CD14-positive monocyte (primary cell): ENCODE measurements at places on chromosomes 11 and 22.

- DNase-seq, result no peak
These were observed 30.6 kb downstream of the ARVCF start for GRCh38 chr22:19986011-19986409.

GRCh38 chr11:4491878-4492606 lies 9.6 kb downstream of the OR52K1 start:
- DNase-seq, result peak; percentile 39

DNA sequence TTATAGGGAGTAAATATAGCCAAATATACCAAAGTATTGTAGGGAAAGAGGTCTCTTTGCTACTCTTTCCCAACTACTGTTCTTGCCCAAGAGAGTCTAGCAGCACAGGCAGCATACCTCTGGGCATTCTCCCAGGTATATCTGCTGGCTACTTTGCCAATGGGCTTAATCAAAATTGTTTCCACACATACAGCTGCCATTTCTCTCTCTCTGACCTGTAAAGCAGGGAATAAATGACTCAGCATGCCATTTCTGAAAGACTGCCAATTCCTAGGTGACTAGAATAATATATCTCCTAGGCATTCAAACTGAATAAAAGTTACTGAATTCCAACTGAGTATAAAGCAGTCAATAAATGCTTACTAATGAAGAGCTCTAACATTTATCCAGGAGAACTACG lies 44.6 kb downstream of the RDX start:
- no peak for DNase-seq

- no peak for DNase-seq
These were observed 30.7 kb downstream of the KRTAP5-5 start for GRCh38 chr11:1660111-1660867.

DNA sequence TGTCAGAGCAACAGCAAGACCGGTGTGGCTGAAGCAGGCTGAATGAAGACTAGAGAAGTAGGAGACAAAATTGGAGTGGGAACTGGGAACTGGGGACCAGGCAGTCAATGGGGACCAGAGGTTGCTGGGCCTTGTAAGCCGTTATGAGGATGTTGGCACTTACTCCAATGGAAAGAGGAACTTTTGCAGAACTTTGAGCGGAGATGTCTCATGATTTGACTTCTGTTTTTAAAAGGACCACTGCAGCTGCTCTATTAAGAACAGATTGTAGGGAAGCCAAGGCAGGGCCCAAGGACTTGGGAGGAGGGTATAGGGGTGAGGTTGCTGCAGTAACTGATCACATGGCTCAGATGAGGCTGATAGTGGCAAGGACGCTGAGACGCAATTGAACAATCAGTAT lies 34.2 kb downstream of the IL18 start:
- DNase-seq, result peak; percentile 73

DNA sequence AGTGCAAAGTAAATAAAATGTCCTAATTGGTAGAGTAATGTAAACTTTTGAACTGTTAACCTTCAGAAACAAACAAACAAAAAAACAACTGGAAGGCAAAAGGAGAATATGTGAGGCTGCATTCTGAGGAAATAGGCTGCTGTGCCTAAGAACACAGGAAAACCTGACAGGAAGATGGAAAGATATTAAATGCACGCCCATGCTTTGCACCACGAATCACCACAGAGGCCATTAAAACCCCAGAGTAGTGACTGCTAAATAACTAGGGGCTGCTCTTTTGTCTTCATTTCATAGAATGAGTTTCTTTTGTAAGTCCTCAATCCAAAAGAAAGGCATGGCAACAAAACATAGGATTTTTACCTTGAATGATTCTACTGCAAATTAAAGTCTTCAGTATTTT lies 436.0 kb downstream of the RAB38 start:
- DNase-seq, result no peak

GRCh38 chr11:117704395-117705100 lies 92.5 kb downstream of the DSCAML1 start:
- no peak for DNase-seq

- no peak for DNase-seq
These were observed 74.2 kb downstream of the MYO7A start for GRCh38 chr11:77201991-77202841.

DNA sequence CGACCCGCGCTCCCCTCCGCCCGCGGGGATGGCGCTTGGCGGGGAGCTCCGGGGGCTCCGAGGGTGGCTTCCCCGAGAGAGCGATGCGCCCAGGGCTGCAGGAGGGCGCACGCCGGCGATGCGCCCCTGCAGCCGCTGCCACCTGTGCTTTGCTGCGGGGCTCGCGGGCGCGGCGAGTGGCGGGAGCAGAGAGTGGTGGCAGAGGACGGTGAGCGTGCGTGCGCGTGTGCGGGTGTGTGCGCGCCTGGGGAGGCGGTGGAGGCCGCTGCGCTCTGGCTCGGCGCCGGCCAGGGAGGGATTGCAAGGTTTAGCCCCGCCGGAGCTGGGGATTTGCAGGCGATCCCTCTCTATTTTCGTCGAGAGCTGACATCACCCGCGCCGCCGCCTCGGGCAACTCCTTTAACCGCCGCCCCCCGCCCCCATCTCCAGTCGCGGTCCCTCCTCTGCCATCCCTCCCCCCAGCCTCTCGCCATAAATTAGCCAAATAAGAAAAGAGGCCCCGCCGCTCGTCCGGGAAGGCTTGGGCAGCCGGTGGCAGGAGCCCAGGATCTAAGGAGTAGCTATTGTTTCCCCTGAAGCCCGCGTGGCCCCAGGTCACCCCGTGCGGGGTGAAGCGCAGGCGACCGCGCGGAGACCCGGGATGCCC lies at the start of gene SLC1A2:
Gene SLC1A2 (minus strand): TSS at position 375 of the 646 bp plus-strand sequence. CDS start 592 bp downstream, outside the sequence.
- DNase-seq, result no peak

GRCh38 chr11:15374418-15374817 lies 259.7 kb downstream of the INSC start:
- DNase-seq, result no peak

- DNase-seq, result no peak
These were observed 29.0 kb downstream of the FBLN1 start for GRCh38 chr22:45531441-45532234.

DNA sequence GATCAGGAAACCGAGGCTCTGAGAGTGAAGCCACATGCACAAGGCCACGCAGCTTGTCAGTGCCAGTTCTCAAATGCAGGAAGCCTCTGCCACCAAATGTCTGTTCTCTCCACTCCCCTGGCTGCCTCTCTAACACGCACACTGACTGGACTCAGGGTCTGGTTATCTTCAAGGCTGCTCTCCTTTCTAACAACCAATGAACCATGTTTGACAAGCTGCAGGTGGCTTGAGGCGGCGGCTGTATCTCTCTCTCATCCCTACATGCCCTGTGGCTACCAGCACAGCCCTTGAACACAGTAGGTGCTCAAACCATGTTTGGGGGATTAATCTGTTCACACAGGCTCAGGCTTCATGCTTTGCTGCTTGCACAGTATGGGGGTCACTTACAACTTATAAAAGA lies 23.7 kb downstream of the MFNG start:
- no peak for DNase-seq

- no peak for DNase-seq
These were observed 10.9 kb downstream of the FADS3 start for GRCh38 chr11:61880454-61880853.

DNA sequence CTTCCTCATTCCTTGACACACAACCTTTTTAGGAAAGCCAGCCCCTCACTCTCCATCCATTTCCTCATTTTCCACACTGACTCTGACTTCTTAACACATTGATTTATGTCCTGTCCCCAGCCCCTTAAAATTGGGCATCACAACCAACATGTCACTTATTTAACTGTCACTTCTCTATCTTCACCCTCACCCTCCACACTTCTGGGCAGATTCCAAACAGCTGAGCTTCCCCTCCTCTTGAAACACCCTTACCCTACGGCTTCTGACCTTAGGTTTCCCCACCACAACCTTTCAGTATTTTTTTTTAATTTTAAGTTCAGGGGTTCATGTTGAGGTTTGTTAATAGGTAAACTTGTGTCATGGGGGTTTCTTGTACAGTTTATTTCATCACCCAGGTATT lies 696.3 kb downstream of the DLG2 start:
- DNase-seq, result no peak

- DNase-seq, result no peak
These were observed 99.5 kb downstream of the ZNF280B start for GRCh38 chr22:22408731-22409696.

- no peak for DNase-seq
These were observed 10.8 kb upstream of the WEE1 start for GRCh38 chr11:9562716-9563115.

DNA sequence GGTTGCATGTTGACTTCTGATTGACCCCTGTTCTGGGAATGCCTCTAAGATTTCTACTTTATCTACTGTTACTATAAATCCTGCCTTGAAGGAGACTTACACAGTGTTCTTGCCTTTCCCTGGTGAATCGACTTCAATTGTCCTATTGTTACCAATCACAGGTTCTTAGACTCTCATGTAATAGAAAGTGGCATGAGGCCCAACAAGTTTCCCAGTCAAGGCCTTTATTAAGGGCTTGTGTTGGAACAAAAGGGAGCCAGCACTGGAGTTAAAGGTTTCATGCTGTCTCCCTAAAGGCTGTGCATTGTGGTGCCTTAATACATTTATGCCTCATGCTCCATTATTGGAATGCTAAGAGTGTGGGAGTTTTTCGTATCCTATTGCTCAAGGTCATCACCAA lies 23.3 kb downstream of the MS4A2 start:
- DNase-seq, result no peak

DNA sequence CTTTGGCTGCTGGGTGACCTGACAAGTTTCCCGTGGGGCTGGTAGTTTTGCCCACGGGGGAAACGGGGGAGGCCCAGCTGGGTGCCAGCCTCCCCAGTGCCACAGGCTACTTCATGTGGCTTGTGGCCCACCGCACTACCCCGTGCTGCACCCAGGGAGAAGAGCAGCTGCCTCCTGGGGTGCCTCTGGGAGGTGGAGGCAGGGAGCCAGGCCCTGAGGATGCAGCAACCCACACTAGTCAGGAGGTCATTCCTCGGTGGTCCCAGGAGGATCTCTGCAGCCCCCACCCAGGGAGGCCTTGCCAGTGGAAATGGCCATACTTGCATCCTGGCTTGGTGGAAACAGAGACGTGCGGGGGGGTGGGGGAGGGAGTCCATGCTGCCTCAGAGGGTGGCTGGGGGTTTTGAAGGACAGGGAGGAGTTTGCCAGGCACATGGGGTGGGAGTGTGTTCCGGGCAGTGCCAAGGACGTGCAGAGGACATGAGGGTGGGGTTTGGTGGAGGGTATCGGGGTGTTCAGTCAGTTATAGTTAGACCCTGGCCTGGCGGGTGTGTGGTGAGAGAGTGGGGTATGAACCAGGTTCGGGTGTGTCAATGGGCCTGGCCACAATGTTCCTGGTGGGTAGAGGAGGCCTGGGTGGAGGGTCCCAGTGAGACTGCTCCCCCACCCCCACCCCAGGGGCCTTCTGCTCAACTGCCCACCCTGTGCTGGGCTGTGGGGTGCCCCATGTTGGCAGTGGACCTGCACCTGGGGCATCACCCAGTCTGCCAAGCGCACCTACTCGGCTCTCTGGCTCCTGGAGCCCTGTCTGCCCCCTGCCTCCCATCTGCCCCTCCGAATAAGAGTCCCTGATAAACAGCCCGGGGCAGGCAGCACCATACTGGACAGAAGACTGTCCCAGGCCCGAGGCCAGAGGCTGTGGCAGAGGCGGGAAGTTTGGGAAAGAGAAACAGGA lies 3.8 kb downstream of the PIM3 start:
- DNase-seq, result no peak

DNA sequence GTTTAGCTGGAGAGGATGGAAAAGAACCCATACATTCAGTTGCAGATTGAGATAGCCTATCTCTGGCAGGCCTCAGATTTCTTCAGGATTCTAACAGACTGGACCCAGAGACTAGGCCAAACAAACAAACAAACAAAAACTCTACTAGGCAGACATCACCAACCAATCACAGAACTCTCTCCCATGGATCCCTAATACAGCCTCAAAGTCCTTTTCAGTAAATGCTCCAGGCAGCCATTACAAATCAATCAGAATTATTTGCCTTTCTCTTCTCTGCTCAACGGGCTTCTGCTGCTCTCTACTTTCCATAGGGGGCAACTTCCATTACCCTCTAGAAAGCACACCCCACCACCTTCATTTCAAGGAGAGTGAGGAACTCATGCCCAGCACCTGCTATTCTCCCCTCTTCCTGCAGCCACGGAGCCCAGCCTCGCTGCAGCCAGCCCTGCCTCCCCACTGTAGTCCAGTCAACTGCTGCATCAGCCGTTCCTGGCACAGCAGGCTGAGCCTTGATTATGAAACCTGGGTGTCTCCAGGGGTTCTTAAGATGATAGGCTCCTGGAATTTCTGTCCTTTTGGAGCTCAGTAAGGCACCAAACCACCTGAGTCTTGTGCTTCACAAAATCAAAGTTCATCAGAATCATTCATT lies 19.0 kb upstream of the SMIM35 start:
- DNase-seq, result no peak

- no peak for DNase-seq
These were observed 100.5 kb downstream of the DSCAML1 start for GRCh38 chr11:117696540-117696939.

- peak; percentile 60 for DNase-seq
These were observed at the start of gene UBASH3B for GRCh38 chr11:122655527-122656072. Gene UBASH3B (plus strand): TSS chr11:122655722. CDS start chr11:122656050, 328 bp downstream.

DNA sequence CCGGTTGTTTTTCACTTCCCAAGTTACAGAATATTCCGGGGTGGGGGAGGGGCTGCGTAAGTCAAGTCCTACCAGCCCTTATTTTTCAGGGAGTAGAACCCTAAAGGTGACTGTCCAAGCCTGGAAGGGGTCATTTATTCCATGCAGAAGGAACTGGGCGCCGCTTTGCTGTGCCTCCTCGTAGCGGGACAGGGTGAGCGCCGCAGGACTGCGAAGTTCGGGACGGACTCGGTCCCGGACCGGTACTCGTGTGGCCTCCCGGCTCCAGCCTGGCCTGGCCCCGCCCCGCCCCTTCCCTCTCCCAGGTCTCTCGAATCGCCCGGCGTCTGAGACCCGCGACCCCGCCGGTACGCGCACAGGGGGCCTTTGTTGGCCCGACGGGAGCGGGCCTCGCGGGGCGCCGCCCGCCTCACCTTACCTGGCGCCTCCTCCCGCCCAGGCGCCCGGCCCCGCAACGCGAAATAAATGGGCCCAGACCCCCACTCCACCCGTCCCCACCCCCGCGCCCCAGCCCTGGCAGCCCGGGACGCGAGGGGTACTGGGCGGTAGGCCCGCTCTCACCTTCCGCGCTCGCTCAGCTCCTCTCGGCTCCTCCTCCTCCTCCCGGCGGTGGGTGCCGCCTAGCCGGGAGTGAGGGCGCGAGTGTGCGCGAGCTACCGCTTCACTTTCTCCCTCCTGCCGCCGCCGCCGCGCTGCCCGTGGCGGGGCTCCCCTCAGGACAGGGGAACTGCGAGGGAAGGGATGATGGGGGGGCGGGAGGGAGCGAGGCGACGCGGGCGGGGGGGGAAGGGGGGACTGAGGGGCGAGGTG lies 698 bp downstream of the PAK1 start:
- peak; percentile 33 for DNase-seq
